ENCODE measurements at places on chromosomes 7 and 10. TPM values are rescaled to one million over a fixed set of nuclear protein-coding genes. Genes with fewer than 3 reads are reported as not detected.

DNA sequence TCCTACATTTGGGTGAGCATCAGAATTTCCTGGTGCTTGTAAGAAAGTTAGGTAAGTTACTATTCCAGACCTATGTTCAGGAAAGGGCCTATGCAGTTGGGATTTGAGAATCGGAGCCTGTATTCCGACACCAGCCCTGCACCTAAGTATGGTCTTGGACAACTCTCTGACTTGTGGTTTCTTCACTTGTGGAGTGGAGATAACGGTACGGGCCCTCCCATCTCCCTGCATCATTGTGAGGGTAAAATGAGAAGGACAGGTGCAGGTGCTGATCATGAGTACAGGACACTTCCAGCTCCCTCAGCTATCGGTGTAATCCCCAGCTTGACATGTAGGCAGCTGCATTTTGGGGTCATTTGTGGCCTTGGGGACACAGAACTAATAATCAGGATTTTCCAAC, 138.3 kb upstream of the NAMPT start:
- DNase-seq = no peak

DNA sequence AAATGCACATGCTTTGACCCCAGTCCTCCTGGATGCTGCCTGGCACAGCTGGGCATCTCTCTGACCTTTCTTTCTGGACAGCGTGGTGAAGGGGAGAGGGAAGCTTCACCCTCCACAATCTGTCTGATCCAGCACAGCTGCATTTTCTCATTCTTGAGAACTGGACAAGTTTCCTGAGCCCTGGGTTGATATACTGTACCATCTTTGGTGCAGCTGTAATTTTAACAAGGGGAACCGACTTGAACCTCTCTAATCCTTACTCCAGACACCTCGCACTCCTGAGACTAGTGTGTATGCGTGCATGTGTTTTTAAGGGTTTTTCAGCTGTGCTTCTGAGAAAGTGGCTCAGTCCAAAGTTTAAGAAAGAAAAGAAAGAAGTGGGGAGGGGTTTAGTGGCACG, 655.7 kb downstream of the INHBA start:
- DNase-seq = no peak

DNA sequence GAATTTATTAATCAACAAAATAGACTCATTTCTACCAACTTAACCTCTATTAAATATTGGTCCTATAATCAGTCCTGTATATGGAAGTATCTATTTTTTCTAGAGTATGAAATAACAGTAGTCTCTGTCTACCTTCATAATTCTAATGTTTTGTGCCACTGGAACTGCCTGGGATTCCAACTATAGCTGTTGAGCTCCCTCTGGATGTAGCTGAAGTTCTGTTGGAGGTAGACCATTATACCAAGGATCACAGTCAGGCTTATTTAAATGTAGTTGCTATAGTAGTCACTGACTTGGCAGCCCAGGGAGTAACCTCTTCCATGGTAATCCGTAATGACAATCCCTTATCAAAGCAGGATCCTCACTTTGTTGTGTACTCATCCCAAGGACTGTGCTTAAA, 48.5 kb upstream of the PHYHIPL start:
- DNase-seq = no peak

- peak; percentile 28 for DNase-seq
These were observed 761 bp upstream of the DOCK1 start for GRCh38 chr10:126904516-126904817.

DNA sequence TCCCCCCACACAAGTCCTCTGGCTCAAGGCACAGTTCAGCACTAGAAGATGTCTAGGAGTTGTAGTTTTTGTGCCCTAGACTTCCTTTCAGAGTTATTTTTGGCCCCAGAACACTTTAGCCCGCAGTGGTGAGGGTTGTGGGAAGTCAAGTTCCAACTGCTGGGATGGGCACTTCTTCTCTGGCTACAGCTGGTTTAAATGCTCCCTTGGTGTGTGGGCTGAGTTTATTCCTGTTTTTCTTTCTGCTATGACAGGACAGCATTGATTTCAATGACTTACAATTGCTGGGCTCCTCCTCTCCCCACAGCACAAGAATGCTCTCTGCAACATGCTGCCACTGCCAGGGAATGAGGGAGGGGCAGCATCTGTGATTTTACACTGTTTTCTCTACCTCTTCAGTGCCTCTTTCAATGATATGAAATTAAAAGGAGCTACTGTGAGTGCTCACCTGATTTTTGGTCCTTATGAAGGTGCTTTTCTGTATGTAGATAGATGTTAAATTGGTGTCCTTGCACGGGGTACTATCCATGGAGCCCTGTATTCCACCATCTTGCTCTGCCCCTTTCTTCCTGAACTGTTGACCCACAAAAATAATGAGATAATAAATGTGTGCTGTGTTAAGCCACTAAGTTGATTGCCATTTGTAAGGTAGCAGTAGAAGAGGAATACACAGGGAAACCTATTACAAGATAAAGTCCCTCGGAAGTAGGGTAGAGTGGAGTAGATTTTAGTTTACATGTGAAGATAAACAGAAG, 56.3 kb downstream of the SLC13A1 start:
- no peak for DNase-seq

DNA sequence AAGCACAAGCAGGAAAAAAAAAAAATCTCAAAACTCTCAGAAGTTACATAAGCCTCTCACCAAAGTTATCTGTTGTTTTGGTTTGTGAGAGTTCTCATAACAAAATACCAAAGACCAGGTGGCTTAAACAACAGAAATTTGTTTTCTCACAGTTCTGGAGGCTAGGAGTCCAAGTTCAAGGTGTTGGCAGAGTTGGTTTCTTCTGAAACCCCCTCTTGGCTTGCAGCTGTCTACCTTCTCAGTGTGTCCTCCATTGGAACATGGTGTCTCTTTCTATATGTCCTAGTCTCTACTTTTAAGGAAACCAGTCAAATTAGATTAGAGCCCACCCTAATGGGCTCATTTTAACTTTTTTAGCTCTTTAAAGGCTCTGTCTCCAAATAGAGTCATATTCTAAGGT, 44.9 kb downstream of the TNKS2 start:
- no peak for DNase-seq

- DNase-seq = no peak
These were observed 430.1 kb upstream of the ETV1 start for GRCh38 chr7:14419531-14419930.

GRCh38 chr10:100100651-100101184, 19.0 kb upstream of the CPN1 start:
- no peak for DNase-seq

GRCh38 chr10:132385721-132386418, 11.1 kb upstream of the PWWP2B start:
- no peak for DNase-seq

DNA sequence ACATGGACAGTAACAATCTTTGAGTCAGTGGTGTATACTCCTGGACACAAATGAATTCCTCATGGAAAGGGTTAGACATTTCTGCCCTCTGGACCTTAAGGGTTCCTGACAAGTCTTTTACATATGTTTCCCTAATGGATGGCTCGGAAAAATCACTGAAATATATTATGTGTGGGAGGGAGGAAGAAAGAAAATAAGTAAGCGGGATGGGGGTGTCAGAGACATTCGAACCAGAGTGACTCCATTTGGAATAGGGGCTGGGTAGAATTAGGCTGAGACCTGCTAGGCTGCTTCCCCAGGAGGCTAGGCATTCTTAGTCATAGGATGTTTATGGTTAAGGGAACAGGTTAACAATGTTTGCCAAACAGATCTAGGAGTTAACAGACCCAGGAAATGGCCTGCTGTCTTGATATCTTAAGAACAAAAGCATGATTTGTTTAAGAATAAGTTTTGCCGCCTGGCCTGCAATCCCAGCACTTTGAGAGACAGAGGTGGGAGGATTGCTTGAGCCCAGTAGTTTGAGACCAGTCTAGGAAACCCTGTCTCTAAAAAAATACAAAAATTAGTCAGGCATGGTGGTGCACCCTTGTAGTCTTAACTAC, 1241.7 kb downstream of the TYW1 start:
- no peak for DNase-seq

DNA sequence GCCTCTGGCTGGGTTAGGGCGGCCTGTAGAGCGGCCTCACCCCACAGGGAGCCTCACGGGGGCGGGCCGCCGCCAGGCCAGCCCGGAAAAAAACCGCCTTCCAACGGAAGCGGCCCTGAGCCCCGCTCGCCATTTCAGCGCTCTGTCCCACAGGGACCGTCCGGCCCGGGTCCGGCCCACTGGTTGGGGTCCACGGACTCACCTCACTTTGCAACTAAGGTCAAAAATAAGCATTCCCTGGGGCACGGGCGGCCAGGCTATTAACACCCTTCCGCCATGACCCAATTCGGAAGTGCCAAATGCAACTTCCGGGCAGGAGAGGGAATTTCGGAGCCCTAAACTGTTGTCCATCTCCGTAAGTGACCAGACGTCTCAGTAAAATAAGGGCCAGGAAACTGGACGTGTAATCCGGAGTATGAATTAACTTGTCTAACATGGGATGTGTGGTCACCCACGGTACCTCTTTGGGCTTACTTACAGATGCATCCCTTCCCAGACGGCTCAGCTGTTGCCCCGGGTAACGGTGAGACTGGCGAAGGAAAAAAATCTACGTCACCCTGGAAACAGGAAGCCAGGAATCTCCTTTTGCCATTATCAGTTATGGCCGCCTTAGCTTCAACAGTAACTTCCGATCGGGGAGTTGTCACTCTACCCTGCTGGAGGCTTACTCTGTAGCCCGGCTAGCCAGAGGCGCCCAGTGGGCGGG, at the start of gene BBIP1:
Gene BBIP1 (minus strand): TSS at position 538 of the 706 bp plus-strand sequence. CDS start 1,023 bp downstream, outside the sequence.
- DNase-seq = no peak

Gene INA
- total RNA-seq = 0.55 TPM

Gene DNAJC1
- total RNA-seq = 30.3 TPM

GRCh38 chr10:34045571-34046190, 711.2 kb upstream of the NRP1 start:
- DNase-seq = no peak

DNA sequence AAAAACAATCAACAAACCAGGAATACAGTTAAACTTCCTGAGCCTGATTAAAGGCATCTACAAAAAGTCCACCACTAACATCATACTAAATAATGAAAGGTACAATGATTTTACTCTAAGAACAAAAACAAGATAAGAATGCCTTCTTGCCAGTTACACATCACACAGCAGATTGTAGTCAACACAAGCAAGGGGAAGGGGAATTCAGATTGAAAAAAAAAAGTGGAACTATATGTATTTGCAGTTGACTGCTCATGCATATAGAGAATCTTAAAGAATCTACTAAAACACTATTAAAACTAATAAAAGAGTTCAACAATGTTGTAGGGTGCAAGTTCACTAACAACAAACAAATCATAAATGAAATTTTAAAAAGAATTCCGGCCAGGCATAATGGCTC, 28.5 kb downstream of the ZNF33B start:
- no peak for DNase-seq

- DNase-seq = no peak
These were observed 182.6 kb upstream of the TMEM106B start for GRCh38 chr7:12028508-12028907.

DNA sequence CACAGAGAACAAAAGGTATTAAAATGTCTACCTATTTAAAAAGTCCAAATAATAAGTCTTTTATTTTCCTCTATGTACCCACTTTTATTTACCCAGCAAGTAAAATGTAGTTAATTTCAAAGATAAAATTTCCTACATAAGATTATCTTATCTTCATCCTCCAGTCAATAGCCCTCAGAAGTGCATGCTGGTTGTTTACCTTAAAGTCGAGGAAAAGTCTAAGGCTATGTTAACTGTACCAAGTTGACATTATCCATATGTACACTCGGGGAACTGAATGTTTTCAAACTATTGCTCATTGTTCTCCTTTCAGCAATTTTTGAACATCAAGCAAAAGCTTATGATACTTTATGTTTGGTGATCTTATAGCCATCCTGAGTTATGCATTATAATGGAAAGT, 24.1 kb upstream of the LIPF start:
- DNase-seq = no peak

GRCh38 chr7:26374647-26375373, 83.1 kb downstream of the SNX10 start:
- no peak for DNase-seq

- DNase-seq = no peak
These were observed 147.9 kb downstream of the DNAH11 start for GRCh38 chr7:21690705-21691104.

- DNase-seq = no peak
These were observed 17.8 kb downstream of the CXCL12 start for GRCh38 chr10:44366941-44367630.

DNA sequence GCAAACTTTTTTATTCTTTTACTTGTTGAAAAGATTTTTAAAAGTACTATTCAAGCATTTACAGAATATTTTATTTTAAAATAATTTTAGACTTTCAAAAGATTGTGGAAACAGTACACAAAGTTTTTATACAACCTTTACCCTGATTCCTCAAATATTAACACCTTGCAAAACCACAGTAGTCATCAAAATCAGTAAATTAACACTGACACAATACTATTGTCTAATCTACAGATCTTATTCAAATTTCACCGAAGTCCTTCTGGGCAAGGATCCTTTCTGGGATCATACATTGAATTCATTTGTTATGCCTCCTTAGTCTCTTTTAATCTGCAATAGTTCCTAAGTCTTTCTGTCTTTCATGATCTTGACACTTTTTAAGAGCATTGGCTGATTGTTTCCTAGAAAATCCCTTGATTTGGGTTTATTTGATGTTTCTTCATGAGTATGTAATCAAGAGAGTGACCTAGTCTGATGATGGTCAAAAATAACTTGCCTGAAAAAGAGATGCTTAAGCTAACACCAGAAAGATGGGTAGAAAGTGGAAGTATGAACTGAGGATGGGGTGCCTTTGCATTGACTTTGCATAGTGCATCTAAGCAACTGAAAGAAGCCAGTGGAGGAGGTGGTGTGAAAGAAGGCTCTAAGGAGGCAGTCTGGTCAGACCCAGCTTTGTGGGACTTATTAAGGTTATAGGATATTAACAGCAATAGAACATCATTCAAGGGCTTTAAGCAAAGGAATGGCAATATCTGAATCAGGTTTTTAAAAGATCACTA, 9.7 kb downstream of the STAMBPL1 start:
- no peak for DNase-seq

GRCh38 chr7:23075571-23075970, 30.0 kb upstream of the KLHL7 start:
- DNase-seq = no peak

DNA sequence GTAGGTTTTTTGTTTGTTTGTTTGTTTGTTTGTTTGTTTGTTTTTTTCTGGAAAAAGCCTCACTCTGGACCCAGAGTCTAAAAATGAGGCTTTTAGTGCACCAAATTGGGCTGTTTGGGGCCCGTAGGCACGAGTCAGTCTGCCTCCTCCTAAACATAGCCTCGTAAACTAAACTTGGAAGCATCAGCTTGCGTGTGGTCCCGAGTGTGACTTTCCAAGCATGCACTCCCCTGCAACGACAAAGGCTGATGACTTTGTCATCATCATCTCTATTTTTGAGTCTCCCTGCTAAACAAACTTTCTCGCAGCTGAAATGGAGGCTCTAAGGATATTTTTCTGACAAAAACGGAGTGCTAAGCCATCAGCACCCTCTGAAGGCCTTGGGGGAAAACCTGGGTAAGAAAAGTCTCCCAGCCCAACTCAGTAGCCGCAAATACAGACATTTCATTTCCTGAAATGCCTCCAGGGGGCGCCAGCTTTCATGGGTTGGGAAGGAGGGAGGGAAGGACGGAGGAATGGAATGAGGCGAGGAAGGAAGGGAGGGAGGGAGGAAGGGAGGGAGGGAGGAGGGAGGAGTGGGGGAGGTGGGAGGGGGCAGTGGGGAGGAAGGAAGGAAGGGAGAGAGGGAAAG, 245.9 kb downstream of the KCNMA1 start:
- no peak for DNase-seq
